ENCODE measurements at places on chromosomes 5 and 9. TPM values are rescaled to one million over a fixed set of nuclear protein-coding genes. Genes with fewer than 3 reads are reported as not detected.

Gene SH3TC2
- 1.5 TPM for total RNA-seq

Gene IL13
- total RNA-seq, result not detected

Gene TMEM252
- total RNA-seq, result not detected

Gene MOCS2
- 42.2 TPM for total RNA-seq

Gene RASEF
- total RNA-seq, result 0.44 TPM
